GM12864 (cell line): ENCODE measurements at places on chromosomes 13 and 19.

DNA sequence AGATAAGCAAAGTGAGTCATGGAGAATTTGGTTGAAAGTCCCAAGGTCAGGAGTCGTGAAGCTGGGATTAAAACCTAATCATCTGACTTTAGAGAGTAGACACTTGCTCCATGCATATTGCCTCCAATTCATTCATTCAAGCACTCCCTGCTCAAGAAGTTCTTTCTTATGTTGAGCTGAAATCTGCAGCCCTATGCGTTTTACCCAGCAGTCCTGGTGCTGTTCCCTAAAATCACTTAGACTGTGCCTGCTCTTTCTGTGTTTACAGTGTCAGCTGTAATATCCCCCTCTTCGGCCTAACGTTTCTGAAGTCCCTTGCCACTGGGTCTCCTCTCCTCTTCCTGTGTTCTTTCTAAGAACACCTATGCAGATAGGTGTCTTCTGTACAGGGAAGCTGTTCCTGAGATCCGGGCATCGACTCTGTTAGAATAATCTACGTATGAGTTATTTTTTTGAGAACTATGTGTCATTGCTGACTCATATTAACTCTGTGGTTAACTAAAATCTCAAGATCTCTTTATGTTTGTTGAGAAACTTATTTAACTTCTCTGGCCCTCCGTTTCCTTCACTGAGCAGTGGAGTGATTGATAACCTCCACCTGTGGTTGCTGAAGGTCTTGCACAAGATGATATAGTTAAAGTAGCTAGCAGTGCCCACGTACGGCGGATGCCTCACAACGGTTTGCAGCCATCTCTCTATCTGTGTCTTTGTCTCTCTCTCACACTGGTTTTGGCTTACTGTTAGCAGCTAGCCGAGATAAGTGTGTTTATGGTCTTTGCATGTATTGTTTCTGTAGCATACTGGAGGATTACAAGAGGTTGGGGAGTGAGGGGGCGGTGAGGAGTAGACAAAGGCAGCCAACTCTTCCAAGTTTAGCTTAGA lies 4.7 kb downstream of the ALOX5AP start:
- peak; percentile 78 for DNase-seq

GRCh38 chr13:84844473-84844872 lies 954.7 kb downstream of the SLITRK6 start:
- no peak for DNase-seq

GRCh38 chr13:110306960-110307766 lies at the start of the genes COL4A1 and COL4A2:
Gene COL4A1 (minus strand): TSS chr13:110307157. CDS start chr13:110307027, 130 bp downstream.
Gene COL4A2 (plus strand): TSS chr13:110307284. CDS start chr13:110307904, 620 bp downstream.
- no peak for DNase-seq

DNA sequence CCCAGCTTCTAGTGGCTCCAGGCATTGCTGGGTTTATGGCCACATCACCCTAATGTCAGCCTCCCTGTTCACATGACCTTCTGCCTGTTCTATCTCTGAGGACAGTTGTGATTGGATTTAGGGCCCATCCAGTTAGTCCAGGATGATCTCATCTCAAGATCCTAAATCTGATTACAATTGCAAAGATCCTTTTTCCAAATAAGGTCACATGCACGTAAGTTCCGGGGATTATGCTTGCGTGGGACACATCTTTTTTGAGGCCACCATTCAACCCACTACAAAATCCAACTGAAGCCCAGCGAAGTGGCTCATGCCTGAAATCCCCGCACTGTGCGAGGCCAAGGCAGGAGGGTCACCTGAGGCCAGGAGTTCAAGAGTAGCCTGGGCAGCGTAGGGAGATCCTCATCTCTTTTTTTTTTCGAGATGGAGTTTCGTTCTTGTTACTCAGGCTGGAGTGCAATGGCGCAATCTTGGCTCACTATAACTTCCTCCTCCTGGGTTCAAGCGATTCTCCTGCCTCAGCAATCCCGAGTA lies 12.3 kb downstream of the PLD3 start:
- DNase-seq = no peak

- DNase-seq = no peak
These were observed 87.6 kb upstream of the STK24 start for GRCh38 chr13:98664510-98664909.

DNA sequence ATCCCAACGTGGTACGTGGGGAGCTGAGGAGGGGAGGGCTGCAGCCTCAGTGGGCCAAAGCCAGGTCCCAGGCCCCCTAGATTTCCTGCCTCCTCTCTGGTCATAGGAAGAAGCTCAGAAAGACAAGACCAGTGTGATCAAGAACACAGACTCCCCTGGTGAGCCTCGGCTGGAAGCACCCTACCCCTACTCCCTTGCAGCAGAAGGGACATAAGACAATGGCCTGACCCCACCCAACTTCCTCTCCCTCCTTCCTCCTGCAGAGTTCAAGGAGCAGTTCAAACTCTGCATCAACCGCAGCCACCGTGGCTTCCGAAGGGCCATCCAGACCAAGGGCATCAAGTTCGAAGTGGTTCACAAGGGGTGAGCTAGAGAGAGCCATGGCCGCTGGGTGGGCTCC lies 11.5 kb downstream of the PODNL1 start:
- DNase-seq = no peak
